ENCODE measurements at places on chromosomes 2 and 18. TPM values are rescaled to one million over a fixed set of nuclear protein-coding genes. Genes with fewer than 3 reads are reported as not detected.

The TFCP2L1 gene
- total RNA-seq: under 0.01 TPM

The MYO5B gene
- total RNA-seq: 0.54 TPM

The OTX1 gene
- 0.28 TPM for total RNA-seq

The DCC gene
- under 0.01 TPM for total RNA-seq

The NYAP2 gene
- total RNA-seq: not detected

The MC5R gene
- total RNA-seq: not detected

The KCNG2 gene
- total RNA-seq: not detected

The CPO gene
- total RNA-seq: not detected

The DUSP2 gene
- 0.54 TPM for total RNA-seq

The GFPT1 gene
- total RNA-seq: 35.2 TPM

The CFAP221 gene
- not detected for total RNA-seq

The MAL gene
- not detected for total RNA-seq

The CDK5R2 gene
- not detected for total RNA-seq

The TACR1 gene
- not detected for total RNA-seq

The MGAT5 gene
- 81.7 TPM for total RNA-seq

The IWS1 gene
- 53.7 TPM for total RNA-seq

The REG3A gene
- not detected for total RNA-seq

The MAP3K19 gene
- total RNA-seq: not detected

The GKN2 gene
- total RNA-seq: not detected

The CHRND gene
- not detected for total RNA-seq

The ATG16L1 gene
- total RNA-seq: 30.7 TPM

The B3GNT7 gene
- 0.09 TPM for total RNA-seq

The LBX2 gene
- total RNA-seq: 1.4 TPM

The C2orf69 gene
- 10.2 TPM for total RNA-seq

The ASB18 gene
- not detected for total RNA-seq

The EMILIN1 gene
- total RNA-seq: 11.1 TPM

All from endothelial cell of coronary artery (primary cell).